ENCODE measurements at places on chromosomes 3 and 15.

DNA sequence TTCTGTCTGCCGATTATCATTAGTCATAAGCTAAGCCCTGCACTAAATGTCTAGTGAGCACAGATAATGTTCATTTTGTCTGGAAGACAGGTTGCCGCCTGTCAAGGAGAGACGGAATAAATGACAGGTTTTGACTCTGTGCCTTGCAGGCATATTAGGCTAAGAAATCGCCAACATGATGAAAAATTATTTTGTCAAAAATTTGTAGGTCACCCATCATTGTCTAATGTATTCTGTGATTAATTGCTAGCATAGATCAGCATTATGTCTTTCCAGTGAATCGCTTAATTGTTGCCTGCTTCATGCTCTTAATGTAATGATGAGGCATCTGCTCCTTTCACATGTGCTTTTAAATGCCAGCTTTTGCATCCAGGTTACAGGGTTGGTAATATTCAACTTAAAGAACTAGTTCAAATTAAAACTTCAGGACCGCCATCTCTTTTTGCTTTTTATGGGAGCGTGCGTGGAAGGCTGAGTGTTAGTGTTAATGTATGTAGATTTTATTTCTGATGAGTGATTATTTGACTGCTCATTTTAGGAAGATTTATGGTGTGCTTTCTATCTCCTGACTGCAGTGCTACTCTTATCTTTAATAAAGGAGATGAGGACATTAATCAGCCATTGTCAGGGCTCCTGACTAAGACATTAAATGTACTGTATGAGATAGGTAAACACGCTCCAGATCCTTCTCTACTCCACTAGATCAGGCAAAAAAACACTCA lies 120.8 kb upstream of the MEIS2 start:
- no peak for DNase-seq

DNA sequence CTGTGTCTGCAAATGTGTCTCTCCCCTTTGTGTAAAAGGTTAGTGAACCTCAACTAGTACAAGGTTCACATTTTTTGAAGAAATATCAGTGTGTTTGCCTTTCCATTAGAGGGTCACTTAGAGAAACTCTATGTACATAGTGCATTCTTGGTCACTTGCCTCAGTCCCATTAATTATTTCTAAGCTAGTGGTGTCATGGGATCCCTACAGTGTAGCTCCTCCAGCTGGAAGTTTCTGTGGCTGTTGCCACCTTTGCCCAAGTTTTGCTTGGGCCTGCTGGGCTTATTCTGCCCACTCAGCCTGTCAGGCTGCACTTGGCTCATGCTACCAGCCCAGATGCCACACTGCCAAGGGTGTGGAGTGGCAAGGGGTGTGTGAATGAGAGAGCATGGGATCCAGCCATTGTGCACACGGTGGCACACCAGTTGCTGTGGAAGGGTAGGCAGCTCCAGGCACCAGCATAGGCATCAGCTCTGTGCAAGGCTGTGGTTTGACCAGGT lies 161.7 kb downstream of the ARPP21 start:
- no peak for DNase-seq

GRCh38 chr3:110307065-110307809 lies 764.4 kb upstream of the NECTIN3 start:
- DNase-seq = no peak

DNA sequence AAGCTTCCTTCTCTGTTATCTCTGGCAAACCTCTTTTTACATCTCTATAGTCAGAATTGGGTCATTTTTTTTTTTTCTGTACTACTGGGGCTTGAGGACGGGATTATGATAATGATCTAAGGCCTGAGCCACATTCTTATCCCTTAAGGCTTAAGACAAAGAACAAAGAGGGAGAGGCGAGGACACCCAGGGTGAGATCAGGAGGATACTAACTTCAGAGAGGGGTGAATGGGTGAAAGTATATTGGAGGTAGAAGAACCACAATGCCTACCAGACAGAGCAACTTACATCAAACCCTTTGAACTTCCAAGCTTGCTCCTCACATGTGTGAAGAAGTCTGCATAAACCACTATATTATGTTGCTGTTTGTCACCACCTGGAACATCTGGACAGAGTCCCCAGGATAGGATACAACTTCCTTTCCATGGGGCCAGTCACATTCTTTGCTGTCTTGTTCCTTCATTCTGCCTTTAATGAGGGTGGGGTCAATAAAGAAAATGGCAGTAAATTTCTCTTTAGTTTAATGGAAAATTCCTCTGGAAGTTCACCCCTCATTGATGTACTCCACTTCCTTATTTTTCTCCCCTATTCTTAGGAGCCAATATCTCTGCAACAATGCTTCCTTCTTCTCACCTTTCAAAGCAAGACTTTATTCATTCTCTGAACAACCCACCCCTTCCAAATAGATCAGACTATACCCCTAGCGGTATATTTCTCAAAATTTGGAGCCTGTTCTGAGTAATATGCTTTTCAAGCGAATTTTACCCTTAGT lies 9.1 kb upstream of the PDCD6IP start:
- DNase-seq = no peak

Data from NCI-H2227 treated with DMSO at 0.1 percent for 48 hours (cell line).